ENCODE measurements at places on chromosomes 7 and 10.

DNA sequence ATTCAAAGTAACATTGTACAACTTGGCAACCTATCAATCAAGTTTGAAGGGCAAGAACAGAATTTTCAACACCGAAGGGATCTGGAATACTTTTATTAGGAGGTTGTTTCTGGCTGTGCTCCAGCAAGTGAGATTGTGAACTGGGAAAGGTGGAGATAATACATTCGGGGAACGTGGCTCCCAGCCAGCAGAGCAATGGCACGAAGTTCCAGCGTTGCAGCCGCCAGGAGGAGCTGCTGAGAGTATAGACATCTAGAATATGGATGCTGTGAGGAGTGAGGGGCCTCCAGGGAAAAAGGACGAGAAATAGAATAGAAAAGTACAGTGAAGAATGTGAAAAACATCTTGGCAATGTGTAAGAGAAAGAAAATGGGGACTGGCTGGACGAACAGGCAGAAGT, 69.5 kb downstream of the TCERG1L start:
- DNase-seq: no peak

DNA sequence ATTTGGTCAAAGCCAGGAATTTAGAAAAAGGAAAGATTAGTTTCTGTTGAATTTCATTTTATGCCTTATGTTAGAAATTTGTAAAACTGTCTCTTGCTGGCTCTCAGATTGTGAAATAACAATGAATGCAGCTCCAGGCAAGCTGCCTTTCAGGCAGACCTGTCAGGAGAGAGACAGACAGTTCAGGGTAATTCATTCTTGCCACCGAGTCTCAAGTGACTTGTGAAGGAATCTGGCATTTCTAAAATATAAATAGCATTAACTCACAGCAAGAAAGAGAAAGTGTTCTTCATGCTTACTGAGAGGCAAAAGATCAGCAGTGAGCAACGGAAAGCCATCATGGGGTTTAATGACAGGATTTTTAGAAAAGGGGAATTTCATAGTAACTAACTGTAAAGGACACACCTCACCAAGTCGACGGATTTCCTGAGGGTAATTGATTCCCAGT, 442.3 kb upstream of the AKR1E2 start:
- DNase-seq: no peak

- no peak for DNase-seq
Observed at GRCh38 chr7:123649964-123650363, 5.7 kb upstream of the LMOD2 start.

DNA sequence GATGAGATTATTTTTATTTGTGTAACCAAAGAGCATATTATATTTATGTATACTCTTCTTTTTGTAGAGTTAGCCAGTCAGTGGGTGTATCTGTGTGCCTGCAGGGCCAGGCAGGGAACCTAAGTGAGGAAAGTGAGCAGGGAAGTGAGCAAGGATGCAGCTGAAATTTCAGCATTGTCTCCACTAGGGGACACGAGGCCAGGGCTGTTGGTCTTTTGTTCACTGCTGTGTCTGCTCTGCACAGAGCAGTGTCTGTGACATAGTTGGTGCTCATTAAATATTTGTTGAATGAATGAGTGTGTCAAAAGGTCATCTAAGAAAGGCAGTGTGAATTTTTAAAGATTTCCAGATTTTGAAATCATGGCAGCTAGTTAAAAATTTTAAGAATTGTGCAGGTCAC, 51.8 kb downstream of the SUGCT start:
- no peak for DNase-seq

- no peak for DNase-seq
Observed at GRCh38 chr7:27419581-27420177, 177.1 kb downstream of the EVX1 start.

- DNase-seq: no peak
Observed at GRCh38 chr7:47508389-47509380, 73.2 kb downstream of the TNS3 start.

GRCh38 chr10:10938676-10939075, 79.0 kb upstream of the CELF2 start:
- DNase-seq: no peak

DNA sequence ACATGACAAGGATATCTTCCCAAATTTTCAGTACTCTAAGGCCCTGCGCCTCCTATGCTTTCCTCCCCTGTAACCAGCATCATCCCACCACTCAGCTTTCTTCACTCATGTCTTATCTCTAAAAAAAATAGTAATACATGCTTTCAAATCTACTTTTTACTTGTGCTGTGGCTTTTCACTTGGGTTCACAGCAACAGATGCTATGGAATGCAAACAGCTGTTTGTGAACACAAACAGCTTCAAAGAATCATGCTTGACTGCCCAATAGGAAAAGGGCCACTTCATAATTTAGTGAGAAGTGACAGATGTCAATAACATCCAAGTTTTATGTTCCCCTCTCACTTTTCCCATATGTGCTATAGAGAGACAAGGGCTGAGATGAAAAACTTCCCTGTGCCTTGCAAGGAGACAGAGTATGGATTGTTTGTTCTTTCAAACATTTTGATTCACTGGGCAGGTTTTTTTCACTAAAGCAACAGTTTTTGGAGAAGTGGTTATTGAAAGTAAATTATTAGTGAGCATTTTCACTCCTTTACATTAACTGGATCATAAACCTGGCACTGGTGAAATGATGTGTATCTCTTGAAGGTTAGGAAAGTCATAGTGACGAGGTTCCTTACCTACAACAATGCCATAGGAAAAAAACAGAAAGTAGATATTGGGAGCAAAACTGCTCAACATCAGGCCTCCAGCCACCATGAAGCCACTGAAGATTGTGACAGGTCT, 37.3 kb downstream of the SLC16A9 start:
- no peak for DNase-seq

DNA sequence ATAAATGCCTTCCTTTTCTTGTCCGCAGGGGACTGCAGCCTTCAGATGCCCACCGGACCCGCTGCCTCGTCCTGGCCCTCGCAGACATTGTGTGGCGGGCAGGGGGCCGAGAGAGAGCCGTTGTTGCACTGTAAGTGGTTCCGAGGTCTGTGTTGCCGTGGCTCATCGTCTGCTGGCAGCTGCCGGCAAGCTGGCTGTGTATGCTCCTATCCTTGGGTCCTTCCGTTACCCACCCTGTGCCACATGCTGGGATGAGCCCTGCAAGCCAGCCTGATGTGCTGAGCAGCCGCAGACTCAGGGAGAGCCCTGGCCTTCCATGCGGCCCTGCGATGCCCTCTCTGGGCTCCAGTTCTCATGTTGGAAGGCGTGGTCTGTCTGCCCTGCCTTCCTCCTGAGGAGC, 61.2 kb upstream of the AQP1 start:
- no peak for DNase-seq

- no peak for DNase-seq
Observed at GRCh38 chr10:110491346-110491745, 6.4 kb upstream of the DUSP5 start.

DNA sequence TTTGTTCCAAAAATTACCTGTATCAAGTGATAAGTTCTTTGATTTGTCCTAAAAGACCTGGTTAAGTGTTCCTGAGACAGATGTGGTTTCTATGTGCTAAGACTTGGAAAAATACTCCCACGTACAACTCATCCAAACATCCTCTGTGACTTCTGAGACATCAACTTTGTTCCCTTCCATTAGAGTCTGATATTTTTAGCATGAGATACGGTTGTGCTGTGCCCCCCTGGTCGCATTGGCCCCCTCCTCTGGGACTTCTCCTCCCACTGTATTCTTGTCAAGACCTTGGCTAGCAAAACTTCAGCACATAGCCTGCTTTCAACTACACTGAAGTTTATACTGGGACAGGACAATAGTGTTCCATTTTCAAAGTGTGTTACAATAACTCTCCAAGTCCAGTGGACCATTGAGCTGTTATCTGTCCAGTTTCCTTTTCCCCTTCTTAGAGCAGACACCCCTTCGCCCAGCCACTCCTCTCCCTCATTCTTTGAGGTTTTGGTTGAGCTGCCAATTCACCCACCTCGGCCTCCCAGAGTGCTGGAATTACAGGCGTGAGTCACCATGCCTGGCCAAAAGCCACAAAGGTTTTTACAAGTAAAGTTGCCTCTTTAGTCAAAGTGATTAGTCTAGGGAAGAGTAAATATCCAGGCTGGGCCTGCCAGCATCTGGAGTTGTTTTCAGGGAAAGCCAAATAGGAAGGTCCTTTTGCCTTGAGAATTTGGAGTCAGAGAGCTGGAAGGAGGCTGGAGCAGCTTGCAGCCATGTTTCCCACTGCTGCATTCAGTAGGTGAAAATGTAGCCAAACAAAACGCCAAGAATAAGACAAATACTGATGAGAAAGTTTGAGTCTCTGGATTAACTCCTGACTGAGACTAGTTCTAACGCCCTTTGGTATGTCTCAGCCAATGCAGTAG, 17.8 kb upstream of the PDLIM1 start:
- DNase-seq: peak; percentile 99

DNA sequence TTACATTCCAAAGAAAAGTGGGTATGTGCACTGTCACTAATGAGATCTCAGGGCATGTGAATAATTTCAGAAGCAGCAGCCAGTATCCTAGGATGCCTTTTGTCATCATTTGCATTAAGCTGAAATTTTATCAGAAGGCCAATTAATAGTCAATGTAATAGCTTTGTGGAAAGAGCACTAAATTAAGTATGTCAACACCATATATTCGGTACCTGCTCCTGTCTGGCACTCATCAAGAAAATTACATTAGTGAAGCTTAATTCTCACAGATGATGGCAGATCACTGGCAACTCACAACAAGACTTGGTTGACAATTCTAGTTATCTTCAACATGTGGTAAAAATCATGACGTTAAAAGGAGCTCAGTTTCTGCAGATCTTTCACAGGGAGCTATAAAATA, 271.4 kb downstream of the PARD3 start:
- DNase-seq: no peak

DNA sequence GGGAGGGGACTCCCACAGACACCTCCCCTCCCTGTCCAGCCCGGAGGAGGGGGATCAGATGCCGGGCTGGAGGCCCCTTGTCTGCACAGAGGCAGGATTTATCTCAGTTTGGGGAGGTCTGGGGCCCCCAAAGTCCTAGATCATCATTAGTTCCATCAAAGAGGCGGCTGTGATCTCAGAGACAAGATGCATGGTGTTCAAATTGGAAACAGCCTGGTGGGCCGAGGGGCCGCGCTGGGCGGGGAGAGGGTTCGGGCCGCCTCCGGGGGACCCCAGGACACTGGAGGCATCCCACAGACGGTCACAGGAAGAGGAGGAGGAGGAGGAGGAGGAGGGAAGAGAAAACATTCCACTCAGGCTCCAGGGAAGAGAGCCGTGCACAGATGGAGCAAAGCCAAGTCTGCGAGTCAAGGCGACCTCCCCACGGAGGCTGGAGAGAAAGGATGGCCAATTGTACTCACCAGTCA, 69.5 kb upstream of the CUX1 start:
- DNase-seq: no peak

DNA sequence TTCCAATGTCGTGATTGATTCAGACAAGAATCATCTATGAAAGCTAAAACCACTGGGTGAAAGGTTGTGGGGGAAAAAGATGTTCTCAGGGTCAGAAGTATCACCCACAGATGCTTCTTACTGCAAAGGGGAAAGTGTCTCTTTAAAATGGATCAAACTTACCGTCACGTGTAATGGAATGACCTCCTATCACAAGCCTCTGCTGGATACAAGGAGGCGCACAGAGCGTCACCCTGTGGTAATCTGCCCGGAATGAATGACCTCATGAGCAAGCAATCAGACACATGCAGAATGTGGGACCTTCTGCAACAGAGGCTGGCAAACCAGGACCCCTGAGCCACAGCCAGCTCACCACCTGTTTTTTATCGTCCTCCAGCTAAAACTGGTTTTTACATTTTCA, 33.0 kb downstream of the WIPF3 start:
- DNase-seq: peak; percentile 35

GRCh38 chr7:103011650-103012049, 62.9 kb downstream of the FBXL13 start:
- no peak for DNase-seq

GRCh38 chr10:42428534-42428933, 209.8 kb downstream of the ZNF33B start:
- no peak for DNase-seq

DNA sequence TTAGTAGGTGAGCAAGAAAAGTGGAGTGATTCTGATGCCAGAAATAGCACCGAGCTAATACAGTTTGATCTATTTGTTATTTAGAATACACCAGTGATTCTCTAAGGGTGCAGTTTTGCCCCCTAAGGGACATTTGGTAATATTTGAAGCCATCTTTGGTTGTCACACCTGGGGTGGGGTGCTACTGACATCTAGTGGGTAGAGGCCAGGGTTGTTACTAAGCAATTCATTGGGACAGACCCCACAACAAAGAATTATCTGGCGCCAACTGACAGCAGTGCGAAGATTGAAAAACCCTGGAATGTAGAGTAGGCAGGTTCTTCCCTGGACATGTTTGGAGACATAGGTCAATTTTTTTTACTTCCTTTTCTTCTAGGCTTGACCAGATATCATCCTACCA, 14.6 kb downstream of the PALS2 start:
- no peak for DNase-seq

DNA sequence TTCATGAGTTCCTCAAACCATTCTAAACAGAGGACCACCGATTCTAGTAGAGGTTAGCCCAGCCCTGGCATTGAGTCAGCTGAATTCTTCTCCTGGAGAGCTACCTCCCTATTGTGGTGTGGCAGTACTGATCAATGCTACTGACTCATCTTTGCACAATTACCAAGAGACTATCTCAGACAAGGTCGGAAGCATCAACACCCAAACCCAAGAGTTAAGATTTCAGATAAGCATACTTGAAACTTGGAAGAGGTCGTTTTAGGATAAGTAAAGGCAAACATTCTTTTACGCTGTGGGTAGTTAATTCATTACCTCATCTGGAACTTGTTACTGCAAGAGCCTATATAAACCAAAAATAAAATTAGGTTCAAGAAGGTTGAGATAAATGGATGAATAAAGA, 154.6 kb upstream of the NRBF2 start:
- DNase-seq: peak; percentile 60

DNA sequence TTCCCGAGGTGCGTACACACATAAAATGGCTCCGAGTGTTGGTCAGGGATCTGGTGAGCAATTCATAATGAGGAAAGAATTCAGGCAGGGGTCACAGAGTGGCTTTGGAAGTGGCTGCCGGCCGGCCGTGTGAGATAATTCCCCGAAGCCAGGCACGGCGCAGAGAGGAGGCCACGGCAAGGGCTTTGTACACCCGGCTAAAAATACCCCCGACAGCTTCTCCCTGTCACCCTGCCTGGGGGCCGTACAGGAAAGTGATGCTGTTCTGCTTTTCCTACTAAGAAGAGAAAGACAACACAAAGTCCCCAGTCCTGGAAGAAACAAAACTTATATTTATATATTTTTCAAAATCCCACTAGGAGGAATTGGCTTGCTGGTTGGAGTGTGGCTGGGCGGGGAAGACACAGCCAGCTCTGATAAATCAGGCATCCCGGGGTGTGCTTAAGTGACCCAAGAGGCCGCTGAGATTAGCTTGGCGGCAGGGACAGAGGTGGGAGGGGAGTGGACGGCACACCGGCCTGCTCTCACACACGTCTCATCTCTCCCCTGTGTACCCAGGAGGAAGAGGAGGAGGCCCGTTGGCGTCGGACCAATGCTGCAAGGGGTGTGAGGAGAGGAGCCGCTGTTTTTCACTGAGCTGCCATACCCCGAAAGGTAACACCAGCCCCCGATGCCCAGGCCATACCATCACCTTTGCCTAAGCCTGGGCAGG, 70.5 kb downstream of the ZMIZ1 start:
- peak; percentile 68 for DNase-seq
